RWPE2 (cell line): ENCODE measurements at places on chromosomes 6 and 20.

GRCh38 chr6:163738304-163738703 is 323.8 kb downstream of the QKI start:
- no peak for DNase-seq

DNA sequence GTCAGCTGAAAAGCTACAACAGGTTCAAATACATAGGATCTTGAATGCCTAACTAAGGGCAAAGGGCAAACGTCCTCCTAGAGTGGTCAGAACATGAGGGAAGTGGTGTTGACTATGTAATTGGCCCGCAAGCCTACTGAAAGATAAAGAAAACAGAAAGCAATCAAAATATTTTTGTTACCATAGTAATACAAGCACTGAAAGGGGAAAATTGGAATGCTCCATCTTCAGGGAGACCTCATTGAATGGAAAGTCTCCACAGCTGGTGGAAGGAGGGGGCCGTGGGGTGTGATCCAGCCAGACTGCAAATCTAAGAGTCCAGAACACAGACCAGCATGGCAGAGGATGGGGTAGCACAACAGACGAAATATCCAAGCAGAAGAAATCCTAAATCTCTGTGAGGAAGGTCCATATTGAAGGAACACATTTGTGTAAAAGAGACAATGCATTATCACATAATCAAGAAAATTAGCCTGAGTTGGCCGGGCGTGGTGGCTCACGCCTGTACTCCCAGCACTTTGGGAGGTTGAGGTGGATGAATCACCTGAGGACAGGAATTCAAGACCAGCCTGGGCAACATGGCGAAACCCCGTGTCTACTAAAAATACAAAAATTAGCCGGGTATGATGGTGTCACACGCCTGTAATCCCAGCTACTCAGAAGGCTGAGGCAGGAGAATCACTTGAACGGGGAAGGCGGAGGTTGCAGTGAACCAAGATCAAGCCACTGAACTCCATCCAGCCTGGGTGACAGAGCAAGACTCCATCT is 39.5 kb downstream of the MTFR2 start:
- DNase-seq: no peak

DNA sequence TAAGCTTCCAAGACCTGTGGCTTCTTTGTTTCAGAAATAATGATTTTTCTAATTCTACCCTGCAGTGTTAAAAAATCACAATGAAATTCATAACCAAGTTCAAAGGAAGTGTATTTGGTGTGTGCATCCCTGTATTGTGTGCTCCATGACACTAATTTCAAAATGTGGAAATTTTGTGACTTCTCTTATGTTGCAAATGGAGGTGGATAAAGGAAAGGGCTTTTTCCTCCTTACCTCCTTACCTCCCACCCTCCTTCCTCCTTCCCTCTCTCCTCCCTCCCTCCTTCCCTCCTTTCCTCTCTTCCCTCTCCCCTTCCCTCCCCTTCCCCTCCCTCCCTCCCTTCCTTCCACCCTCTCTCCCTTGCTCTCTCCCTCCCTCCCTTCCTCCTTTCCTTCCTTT is 10.5 kb downstream of the CDH4 start:
- no peak for DNase-seq

DNA sequence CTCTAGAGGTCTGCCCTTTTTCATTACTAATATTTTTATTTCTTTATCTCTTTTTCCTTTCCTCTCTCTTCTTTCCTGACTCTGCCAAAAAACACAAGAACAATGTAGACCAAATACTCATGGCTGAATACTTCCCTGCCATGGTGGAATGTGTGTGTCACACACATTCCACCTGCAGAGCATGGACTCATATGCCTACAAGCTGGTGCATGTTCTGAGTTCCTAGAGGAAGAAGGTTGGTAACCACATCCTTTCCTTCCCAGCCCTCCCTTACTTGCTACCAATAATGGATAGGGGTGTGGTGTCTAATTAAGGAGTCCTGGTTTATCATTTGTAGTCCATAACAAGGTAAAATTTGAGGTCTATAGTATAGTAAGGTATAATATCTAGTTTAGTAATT is 15.2 kb upstream of the CST9L start:
- no peak for DNase-seq

- DNase-seq: no peak
Measured at GRCh38 chr6:17431581-17431980, 38.2 kb downstream of the CAP2 start.

DNA sequence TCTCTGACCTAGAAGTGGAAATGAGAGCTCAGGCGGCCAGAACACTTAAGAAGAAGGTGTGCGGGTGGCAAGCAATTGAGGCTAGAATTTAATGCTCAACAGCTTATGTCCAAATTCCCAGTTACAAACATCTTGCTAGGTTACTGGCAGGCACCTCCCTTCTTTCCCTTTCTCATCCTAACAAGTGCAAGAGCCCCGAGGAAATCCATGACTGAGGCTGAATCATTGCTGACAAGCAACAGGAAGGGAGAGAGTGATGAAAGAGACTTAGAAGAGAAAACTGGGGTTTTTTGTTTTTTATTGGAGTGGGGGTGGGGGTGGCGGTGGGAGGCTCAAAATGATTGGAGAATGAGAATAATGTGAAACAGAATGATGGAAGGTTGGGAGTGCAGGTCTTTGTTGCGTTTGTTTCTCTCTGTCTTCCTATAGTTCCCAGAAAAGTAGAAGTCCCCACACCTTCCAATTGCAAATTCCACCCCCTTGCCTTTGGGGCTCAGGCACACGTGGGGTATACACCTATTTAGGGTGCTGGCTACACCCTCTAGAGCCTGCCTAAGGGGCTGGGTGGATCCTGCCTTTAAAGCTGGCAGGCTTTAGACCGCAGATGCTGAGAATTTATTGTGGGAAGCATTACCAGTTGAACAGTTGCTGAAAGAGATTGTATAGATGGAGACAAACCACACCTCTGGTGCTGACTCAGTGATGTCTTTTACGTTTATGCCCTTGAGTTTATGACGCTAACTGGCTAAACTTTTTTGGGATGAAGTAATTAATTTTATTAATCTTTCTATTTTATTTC is 1.4 kb downstream of the FAM83B start:
- DNase-seq: peak; percentile 76

- DNase-seq: no peak
Measured at GRCh38 chr6:88135578-88136114, 30.5 kb downstream of the CNR1 start.

- DNase-seq: peak; percentile 21
Measured at GRCh38 chr20:37686762-37687477, 6.9 kb upstream of the CTNNBL1 start.

DNA sequence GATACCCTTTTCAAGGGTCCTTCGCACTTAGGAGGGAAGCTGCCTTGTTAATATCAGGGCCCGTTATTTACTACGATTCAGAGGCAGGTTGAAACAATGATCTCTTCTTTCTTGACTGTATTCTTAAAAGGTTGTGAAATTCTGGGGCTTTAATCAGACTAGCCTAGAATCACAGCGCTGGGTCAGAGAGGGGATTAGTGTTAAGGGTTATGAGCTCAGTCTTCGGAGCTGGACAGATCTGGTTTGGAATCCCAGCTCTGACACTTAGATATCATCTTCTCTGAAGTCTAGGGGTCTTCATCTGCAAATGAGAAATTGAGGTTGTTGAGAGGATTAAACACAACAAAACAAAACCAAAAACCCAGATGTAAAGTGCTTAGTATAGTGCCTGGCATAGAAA is 77.4 kb downstream of the CD83 start:
- no peak for DNase-seq

- peak; percentile 64 for DNase-seq
Measured at GRCh38 chr20:39453890-39454289, 491.7 kb downstream of the DHX35 start.

DNA sequence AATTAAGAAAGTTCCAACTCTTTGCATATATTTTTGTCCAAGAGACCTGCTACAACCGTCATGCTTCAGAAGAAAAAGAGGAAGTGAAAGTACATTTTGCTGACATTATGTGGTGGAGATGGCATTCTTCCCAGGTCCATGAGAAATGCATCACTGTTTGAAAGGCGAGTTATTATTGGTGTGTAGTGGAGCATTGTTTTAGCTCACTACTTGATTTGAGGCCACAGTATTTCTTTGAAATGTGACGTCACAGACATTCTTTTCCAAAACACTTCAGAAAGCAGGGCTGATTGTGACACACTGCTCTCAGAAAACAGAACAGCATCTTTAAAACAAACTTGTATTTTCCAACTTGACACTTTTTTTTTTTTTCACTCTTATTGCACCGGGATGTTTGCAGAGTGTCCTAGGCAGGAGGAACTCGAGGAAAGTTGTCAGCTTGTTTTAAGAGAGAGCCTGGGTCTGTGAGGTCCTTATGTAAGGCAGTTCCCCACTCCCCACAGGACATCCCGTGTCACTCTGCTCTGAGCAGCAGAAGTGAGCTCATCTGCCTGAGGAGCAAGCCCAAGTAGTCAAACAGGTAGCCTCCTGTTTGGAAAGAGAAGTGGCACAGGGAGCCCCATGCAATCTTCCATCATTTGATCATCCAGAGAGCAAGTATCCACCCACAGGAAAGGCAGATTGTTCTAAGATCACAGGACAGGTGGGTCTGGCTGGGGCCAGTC is 1.1 kb downstream of the SPTLC3 start:
- DNase-seq: no peak

GRCh38 chr6:106890447-106890846 is 84.1 kb downstream of the CD24 start:
- no peak for DNase-seq

DNA sequence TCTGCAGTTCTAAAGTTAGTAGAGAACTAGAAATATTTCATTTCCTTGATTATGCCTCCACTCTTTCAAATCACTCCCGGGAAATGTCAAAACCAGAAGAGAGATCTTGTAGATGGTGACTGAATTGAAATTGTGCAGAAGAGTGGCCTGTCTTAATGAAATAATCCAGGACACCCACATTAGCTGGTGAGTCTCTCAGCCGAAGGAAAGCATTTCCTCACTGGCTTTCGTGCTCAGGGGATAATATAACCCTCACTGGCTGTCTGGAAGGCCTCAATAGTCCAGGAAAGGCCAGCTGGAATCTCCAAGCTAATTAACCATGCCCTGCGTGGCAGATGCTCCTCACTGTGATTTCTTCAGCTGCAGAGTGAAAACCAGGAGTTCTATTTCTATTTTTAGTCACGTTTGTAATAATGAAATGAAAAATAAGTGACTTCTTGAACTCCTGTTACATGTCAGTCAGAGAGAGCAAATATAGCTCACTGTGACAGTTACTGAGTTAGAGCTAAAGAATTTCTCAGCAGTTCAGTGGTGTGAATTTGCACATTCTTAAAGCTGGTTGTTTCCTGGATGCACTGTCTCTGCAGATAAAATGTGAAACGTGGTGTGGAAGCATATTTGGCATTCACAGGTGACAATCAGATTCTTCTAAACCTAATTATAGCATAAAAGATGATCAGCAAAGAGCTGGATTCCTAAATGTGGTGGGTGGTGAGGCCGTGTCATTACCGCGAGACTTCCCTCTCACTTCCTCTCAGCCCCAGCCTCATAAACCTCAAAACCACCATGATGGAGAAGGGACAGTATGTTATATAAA is 211.7 kb downstream of the LMBRD1 start:
- no peak for DNase-seq
